ENCODE measurements at places on chromosomes 3 and 15. TPM values are rescaled to one million over a fixed set of nuclear protein-coding genes. Genes with fewer than 3 reads are reported as not detected.

Gene SLC22A13
- total RNA-seq, result 0.43 TPM

Gene PSTPIP1
- not detected for total RNA-seq

Gene SKOR1
- not detected for total RNA-seq

Gene PP2D1
- total RNA-seq, result not detected

Gene KCNAB1
- not detected for total RNA-seq

DNA sequence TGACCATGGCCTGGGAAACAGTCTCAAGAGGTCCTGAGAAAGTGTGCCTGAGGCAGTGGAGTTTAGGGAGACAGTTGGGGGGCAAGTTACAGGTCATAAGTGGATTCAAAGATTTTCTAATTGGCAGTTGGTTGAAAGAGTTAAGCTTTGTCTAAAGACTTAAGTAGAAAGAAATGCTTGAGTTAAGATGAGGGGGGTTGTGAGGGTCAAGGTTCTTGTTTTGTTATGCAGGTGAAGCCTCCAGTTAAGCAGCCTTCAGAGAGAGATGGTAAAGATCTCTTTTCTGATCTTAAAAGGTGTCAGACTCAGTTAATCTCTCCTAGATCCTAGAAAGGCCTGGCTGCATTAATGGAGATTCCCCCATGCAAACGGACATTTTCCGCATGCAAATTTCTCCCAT, 356.3 kb upstream of the C2CD4B start:
- no peak for DNase-seq

DNA sequence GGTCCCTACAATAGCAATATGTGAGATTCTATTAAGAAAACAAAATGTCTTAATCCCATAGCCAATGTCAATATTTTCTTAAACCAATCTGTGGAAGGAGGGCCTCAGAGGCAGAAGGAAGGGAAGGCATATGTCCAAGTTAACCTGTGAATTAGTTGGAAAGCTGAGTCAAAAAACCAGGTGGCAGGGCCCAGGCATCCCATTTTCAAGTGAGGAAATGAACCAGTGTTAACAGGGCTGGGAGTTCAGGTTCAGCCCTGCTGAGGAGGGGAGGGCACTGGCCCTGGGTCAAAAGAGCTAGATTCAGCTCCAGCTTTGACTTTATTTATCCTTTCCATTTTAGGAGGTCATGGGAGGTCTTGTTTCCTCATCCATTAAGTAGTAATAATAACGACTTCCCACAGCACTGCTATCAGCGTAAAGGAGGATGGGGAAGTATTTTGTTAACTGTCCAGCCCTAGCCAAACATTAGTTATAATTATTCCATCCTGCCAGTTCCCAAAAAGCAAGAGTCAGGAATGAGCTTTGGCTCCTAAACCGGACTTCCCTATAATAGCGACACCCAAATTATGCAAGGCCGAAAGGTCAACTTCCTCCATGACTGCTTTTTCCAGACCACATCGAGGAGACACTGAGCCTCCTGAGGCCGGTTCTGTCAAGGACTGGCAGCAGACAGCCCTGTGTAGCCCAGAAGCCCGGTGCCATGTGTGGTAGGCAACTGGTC, 3.2 kb downstream of the MASP1 start:
- no peak for DNase-seq

GRCh38 chr15:78840661-78841375, 29.6 kb upstream of the ADAMTS7 start:
- DNase-seq, result no peak

- DNase-seq, result peak; percentile 82
These were observed 25.4 kb downstream of the DENND4A start for GRCh38 chr15:65766422-65767263.

DNA sequence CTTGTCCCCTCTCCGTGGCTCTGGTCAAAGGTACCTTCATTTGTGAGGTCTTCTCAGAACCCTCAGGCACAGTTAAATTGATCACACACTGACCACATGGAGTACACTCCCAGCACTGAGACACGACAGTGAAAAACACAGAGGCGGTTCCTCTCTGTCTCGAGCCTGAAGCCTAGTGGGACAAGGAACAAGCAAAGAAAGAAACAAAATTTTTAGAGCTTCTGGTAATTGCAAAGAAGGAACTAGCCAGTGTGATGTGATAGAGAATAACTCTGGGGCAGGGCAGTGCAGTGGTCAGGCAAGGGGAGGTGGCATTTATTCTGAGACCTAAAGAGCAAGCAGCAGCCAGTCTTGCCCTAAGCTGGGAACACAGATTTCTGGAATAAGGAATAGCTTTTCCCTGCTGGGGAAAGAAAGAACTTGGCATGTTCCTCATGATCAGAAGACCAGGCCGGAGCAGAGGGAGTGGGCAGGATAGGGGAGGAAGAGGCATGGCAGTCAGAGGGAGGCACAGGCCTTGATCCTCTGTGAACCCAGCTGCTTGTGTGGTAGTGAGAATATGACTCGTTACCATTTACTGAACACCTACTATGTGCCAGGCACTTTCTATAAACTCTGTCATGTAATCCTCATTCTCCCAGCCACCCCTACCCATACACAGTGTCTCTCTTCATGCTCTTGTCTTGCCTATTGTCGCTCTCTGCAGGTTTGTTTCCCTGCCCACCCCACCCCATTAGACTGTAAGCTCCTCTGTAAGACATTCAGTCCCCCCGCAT, 262.3 kb upstream of the HES1 start:
- no peak for DNase-seq

GRCh38 chr3:186225603-186226002, 116.7 kb upstream of the ETV5 start:
- no peak for DNase-seq

- DNase-seq, result no peak
These were observed 12.1 kb downstream of the KBTBD13 start for GRCh38 chr15:65088643-65089021.

- DNase-seq, result no peak
These were observed 5.6 kb downstream of the PDIA3 start for GRCh38 chr15:43751885-43752284.

GRCh38 chr15:47624503-47624902, 92.8 kb upstream of the SEMA6D start:
- no peak for DNase-seq

All from fibroblast of villous mesenchyme (primary cell).